GM23248 (cell line): ENCODE measurements at places on chromosomes 2 and 18. TPM values are rescaled to one million over a fixed set of nuclear protein-coding genes. Genes with fewer than 3 reads are reported as not detected.
A peak's percentile ranks its signal among the peaks of the same experiment; 100 is the strongest.

GRCh38 chr2:19035238-19035637, 323.2 kb downstream of the OSR1 start:
- H3K27me3 ChIP-seq: no peaks in the 10 kb centered on the region
- peaks cover 43% of the 10 kb centered on the region for H3K4me1 ChIP-seq
- no peaks in the 10 kb centered on the region for H3K36me3 ChIP-seq
- no peak overlapping the region for H3K4me3 ChIP-seq
- no peak overlapping the region for H3K27ac ChIP-seq

DNA sequence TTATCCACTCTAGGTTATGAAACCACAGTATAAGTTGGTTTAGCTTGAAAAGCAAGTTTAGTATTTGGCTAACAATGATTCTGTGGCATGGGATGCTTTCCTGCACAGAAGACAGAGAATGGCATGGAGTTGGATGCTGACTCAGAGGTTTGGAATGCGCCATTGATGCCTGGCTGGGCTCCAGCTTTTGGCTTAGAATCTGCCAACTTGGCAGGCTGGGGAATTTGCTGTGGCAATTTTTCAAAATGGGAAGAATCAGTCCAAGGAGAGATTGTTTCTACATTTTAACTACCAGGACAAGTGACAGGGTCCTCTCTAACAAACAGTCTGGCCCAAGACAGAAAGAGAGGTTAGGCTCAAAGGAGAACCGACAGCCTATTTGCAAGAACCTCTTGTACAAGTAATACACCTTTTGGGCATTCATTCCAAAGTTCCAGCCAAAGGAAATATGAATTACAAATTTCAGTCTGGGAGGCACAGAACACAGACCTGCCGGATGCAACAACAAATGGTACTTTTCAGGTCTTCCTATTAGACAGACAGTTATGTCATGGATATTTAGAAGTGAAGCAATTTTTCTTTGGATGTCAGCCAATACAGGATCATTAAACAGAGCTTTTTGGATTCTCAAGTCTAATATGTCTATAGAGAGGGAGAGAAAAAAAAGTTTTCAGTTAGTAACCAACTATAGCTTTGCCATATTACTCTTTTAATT, 1027.7 kb downstream of the TMEM182 start:
- no peaks in the 10 kb centered on the region for H3K36me3 ChIP-seq
- H3K27me3 ChIP-seq: no peaks in the 10 kb centered on the region
- DNase-seq: peak; percentile 1
- H3K27ac ChIP-seq: no peak overlapping the region
- no peak overlapping the region for H3K4me3 ChIP-seq

GRCh38 chr2:16664052-16664731, 1.4 kb downstream of the CYRIA start:
- H3K27me3 ChIP-seq: peaks cover 62% of the 10 kb centered on the region
- peak; percentile 19 for DNase-seq
- no peak overlapping the region for H3K4me3 ChIP-seq
- no peak overlapping the region for H3K27ac ChIP-seq
- H3K36me3 ChIP-seq: no peaks in the 10 kb centered on the region
- H3K4me1 ChIP-seq: no peaks in the 10 kb centered on the region

GRCh38 chr18:35619941-35620340, 38.4 kb downstream of the GALNT1 start:
- no peaks in the 10 kb centered on the region for H3K36me3 ChIP-seq
- no peak for DNase-seq
- H3K27me3 ChIP-seq: no peaks in the 10 kb centered on the region
- peaks cover 30% of the 10 kb centered on the region for H3K4me1 ChIP-seq
- H3K4me3 ChIP-seq: no peak overlapping the region
- H3K27ac ChIP-seq: peak overlapping the region; percentile 23; the same call in 1 of the 2 replicates

DNA sequence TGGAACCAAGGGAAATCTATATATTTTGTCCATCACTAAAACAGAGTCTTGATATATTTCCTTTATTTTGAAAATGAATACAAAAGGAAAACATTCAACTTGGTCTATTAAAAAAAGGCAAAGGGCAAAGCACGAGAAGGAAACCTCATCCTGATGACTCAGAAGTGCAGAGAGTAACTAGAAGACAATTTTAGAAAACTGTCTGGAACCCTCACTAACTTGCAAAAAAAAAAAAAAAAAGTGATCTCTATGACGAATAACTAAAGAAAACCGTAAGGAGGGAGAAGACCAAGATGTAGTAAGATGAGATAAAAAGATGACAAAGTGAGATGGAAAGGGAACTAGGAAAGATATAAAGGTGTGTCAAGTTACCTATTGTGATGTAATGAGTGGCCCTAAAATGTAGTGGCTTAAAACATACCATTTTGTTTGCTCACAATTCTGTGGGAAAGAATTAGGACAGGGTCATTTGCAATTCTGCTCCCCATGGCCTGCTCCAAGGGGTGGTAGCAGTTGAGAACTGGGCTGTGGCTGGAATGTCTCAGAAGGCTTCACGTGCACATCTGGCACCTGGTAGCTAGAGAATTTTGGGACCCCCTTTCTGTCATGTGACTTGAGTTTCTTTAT, 303.0 kb downstream of the DYSF start:
- peak overlapping the region; percentile 17; the same call in 1 of the 2 replicates for H3K27ac ChIP-seq
- H3K36me3 ChIP-seq: no peaks in the 10 kb centered on the region
- no peaks in the 10 kb centered on the region for H3K27me3 ChIP-seq
- peaks cover 18% of the 10 kb centered on the region for H3K4me1 ChIP-seq

The CCDC141 gene
- polyA plus RNA-seq: 0.15 TPM in 1 of 2 replicates, not detected in the other

The TNP1 gene
- polyA plus RNA-seq: not detected in 2 replicates

The FN1 gene
- 19,771 and 20,647 TPM in 2 replicates for polyA plus RNA-seq

The CDH2 gene
- polyA plus RNA-seq: 103 and 107 TPM in 2 replicates

The RNF152 gene
- polyA plus RNA-seq: 1.9 and 2.3 TPM in 2 replicates
